ENCODE measurements at places on chromosomes 5 and 9. TPM values are rescaled to one million over a fixed set of nuclear protein-coding genes. Genes with fewer than 3 reads are reported as not detected.

The SPINK13 gene
- not detected for total RNA-seq

The NMUR2 gene
- 0.14 TPM for total RNA-seq

The SLC36A3 gene
- total RNA-seq = not detected

The SPINK9 gene
- not detected for total RNA-seq

The TCF7 gene
- 16.9 TPM for total RNA-seq

Measured in A549 treated with RU486 at 1 μM for 4 hours (cell line).